ENCODE measurements at places on chromosomes 5 and 9.

DNA sequence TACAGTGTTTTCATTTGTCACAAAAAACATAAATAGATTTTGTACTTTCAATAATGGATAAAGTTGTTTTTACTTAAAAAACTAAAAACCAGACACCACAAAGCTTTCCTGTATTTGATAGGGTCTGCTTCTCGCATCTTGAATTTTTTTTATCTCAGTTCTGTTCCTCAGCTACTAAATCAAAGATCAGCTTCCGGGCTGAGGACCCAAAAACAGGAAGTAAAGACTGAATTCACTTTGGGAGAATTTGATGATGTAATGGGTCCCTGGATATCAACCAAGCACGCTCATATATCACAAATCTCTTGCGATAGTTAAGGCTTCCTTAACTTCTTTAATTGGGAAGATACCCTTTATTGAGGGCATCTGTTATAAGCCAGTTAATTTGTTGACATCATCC lies 24.1 kb downstream of the ITK start:
- DNase-seq, result no peak

DNA sequence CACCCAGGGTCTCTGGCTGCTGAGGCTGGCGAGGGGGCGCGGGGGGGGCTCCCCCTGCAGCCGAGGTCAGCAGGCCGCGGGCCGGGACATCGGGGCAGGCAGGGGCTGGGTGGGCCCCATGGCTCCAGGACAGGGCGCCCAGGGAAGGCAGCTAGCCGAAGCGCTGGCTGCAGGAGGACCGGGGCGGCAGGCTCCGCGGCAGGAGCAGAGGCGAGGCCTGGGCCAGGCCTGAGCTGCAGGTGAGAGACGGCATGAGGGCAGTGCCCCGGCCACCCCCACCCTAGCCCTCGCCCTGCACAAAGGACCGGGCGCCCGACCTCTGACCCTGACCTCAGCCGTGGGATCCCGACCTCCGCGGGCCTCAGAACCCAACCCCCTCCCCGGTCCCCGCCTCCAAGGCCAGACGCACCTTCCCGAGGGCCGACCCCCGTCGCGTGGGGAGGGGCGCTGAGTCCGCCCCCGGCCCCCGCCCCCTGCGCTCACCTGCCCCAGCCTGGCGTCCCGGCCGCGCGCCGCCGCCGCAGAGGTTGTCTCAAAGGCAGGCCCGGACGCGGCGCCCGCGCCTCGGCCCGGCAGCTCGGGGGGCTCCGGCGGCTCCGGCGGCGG lies 431 bp downstream of the RNF208 start:
- no peak for DNase-seq

DNA sequence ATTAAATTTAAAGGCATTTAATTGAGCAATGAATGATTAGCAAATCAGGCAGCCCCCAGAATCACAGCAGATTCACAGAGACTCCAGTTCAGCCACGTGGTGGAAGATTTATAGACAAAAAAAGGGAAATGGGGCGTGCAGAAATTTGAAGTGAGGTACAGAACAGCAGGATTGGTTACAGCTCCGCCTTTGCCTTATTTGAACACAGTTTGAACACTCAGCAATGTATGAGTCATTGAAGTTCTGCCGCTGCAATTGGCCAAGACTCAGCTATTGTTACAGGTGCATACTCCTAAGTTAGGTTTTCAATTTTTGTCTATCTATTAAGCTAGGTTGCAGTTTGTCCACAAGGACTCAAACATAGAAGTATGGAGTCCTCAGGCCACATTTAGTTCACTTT lies 157.7 kb upstream of the SLC12A2 start:
- no peak for DNase-seq

GRCh38 chr5:74672215-74672877 lies 12.7 kb upstream of the HEXB start:
- no peak for DNase-seq

- no peak for DNase-seq
These were observed 68.9 kb upstream of the PITX1 start for GRCh38 chr5:135102716-135103574.

DNA sequence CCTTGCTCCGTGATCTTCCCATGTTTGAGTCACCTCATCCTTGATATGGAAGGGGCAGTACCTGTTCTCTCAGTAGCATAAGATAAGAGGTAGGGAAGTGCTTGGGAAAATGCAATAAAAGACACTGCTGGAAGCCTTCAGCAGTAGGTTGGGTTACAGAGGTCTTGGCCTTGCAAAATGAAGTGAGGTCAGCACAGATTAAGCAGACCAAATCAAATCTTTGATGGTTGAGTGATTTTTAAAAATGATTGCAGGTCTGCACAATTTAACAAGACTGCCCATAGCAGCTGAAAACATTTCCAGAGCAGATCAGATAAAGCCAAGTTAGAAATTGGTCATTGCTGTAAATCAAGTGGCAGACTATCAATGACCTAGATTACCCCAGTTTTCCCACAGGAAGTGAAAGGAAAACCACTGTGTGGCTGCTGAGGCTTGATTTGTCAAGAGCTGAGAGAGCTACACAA lies 32.9 kb downstream of the PALM2AKAP2 start:
- DNase-seq, result no peak

DNA sequence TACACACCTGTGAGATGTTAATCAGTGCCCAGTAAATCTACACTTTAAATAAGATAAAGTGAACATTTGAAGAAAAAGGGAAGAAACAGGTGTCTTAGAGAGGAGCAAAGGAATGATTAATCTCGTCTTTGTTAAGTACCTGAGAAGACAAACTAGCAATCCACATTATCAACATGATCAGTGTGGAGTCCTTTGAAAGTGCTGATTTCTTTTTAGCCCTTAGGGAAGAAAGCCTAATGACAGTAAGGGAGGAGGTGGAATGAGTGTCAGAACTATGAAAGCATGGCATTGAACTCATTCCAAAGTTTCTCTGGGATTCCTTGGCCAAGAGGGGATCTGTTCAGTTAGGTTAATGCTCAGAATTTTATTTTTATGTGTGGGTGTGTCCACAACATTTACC lies 1109.0 kb upstream of the ACO1 start:
- no peak for DNase-seq

DNA sequence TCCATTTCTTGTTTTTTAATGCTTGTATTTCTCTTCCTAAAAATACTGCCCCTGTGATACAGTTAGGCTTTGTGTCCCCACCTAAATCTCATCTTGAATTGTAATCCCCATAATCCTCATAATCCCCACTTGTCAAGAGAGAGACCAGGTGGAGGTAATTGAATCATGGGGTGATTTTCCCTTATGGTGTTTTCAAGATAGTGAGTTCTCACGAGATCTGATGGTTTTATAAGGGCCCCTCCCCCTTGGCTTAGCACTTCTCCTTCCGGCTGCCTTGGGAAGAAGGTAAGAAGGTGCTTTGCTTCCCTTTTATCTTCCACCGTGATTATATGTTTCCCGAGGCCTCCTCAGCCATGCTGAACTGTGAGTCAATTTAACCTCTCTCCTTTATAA lies 227.4 kb downstream of the MAN2A1 start:
- DNase-seq, result no peak

- DNase-seq, result peak; percentile 7
These were observed 131.4 kb downstream of the MED10 start for GRCh38 chr5:6246820-6247437.

DNA sequence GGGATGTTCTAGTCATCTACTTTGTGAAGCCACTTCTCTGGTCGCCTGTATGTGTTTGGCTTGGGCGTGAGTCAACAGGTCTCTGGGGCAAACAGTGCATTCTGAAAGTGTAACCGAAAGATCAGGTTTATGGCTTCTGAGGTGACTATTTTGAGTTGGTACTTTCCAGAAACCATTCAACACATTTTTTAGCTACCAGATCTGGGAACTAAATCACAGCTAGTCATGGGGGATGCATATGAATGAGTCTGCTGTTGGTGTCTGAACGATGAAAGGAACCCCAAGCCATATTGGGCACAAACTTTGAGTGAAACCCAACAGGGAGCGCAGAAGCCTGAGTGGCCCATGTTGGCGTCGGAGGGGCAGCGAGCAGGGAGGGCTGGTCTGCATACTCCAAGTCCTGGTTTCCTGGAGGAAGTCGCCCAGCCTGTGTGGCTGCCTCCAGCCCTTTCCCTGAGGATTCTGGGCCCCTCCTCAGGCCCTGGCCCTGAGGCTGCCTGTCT lies 35.3 kb downstream of the UBE2QL1 start:
- DNase-seq, result no peak

DNA sequence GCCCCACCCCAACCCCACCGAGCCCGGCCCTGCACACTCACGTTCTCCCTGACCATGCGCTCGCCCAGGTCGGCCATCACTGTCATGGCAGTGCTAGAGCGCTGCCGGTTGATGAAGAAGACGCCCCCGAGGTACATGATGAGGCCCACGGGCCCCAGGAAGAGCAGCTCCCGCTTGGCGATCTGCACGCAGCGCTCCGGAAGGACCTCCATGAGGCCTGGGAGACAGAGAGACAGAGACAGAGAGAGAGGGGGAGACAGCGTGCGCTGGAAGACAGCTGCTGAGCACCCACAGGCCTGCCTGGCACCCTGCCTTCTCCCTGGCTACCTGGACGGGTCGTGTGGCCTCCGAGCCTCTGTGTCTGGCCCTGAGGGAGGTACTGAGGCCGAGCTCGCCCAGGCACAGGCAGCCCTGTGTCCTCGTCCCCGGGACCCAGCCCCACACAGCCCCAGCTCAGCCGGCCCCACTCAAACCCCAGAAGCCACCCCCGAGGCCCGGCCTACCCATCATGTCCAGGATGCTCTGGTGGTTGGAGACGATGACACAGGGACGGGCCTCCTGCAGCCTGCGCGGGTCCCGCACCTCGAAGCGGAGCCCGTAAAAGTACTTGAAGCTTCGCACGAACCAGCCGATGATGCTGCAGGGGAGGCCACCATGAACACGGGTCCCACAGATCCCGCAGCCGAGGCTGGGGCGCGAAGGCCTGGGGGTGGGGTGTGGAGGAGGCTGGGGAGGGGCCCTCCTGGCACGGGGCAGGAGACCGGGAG lies 10.2 kb downstream of the AGPAT2 start:
- DNase-seq, result no peak

DNA sequence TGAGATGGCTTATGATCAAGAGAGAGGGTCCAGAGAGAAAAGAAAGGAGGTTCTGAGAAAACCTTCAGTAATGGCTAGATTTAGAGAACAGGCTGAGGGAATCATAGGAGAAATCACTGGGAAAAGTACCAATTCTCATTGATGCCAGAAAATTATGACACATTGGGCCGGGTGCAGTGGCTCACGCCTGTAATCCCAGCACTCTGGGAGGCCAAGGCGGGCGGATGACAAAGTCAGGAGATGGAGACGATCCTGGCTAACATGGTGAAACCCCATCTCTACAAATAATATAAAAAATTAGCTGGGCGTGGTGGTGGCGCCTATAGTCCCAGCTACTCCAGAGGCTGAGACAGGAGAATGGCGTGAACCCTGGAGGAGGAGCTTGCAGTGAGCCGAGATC lies 29.5 kb upstream of the PLIN2 start:
- no peak for DNase-seq

- no peak for DNase-seq
These were observed 896 bp upstream of the PCSK5 start for GRCh38 chr9:75889577-75889976.

DNA sequence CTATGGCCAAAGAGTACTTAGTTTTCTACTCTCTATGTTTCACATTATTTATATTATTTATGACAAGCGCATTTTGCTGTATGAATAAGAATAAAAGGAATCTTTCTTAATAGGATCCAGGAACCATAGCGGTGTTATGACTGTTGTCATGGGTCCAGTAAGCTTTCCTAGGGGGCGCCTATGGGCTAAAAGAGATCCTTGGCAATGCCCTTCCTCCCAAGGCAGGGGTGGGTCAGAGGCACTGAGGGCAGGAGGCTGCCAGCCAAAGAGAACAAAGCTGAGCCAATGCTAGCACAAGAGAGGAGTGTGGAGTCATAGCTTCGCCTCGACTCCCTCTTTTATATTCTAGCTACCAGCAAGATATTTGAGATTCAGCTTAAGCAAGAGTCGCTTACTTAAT lies 98.4 kb upstream of the GNAQ start:
- DNase-seq, result no peak

DNA sequence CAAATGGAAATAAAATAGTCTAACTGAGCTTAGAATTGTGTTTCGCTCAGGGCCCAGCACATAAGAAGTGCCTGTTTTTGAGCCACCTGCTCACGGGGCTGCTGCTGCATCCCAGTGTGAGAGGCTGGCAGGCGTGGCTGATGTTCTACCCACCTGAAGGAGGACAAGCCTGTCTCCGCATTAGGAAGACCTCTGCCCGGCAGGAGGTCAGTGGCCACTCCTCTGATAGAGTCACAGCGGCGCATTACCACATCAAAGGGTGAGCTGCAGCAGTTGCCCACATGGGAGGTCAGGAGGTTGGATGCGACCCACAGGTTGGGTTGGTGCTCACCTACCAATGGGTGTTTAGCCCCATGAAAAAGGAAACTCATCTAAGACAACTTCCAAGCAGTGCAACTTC lies 3.7 kb upstream of the SLC6A7 start:
- DNase-seq, result no peak

GRCh38 chr9:35603506-35603985 lies 1.5 kb upstream of the TESK1 start:
- no peak for DNase-seq

GRCh38 chr9:30301271-30301963 lies 2083.0 kb upstream of the ACO1 start:
- no peak for DNase-seq

DNA sequence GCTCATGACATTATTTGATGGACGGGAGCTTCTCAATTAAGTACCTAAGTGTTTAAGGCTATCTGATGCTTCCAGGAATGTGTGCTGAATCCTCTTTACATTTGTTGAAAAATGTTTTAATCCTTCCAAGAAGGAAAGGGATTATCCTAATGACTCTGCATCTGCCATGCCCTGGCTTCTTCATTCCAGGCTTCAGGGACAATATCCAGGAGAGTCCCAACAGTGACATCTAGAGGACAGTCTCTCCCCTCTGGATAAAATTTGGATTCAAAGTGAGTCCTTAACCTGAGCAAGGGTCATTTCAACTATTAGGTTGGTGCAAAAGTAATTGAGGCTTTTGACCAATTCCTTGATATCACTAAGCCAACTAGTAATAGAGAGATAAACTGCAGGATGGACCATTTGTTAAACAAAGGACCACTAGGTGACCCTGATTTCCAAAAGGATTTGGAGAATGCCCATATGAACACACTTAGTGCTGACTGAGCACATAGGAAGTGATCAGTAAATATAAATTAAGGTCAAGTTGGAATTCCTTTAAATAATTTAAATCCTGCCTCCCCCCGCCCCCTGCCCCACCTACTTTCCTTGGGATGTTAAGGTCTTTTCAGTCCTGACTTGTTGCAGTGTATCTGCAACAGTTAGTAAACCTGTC lies 19.1 kb downstream of the TNFSF8 start:
- no peak for DNase-seq

DNA sequence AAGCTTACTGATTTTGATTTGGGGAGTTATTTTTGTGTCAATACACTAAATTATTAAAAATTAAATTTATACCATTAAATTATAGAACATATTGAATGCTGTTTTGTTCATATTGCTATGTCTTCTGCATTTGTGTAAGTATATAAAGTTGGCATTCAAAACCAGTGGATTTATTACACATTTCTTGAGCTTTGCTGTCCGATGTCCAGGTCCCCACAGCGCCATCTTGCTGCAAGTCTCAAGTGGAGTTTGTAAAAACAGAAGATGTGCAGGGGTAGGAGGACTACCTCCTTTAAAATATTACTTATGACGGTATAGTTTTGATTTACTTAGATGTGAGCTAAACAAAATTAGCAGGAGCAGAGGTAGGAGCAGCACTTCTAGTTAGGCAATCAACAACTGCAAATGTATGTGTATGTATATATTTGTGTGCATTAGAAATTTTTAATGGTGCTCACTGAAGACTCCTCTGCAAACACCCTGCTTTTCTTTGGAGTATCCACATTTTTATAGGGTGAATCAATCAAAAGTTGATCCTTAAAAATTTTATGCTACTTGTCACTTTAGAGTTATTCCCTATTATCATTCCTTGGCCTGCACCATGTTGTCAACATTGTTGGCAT lies 37.4 kb downstream of the CPEB4 start:
- peak; percentile 32 for DNase-seq
